ENCODE measurements at places on chromosomes 7 and 10.

GRCh38 chr10:7362471-7362870 is 48.4 kb downstream of the SFMBT2 start:
- DNase-seq = no peak

DNA sequence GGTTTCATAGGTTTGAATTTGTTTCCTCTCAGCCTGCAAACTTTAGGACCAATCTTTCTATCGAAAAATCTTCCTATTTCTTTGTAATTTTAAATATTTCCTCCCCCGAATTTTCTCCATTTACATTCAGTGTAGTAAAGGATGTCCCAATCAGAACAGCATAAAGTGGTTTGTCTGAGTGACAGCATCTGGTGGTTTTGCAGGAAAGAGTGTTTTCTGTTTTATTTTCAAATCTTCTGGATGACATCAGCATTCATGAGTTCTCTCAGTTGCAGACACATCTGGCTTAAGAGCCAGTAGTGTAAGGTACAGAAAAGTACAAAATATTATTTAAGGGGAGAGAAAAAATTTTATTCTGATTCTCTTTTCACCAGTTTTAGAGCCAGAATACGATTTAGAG is 634.8 kb downstream of the PHTF2 start:
- no peak for DNase-seq

- DNase-seq = peak; percentile 29
Measured at GRCh38 chr10:100184840-100185239, 989 bp downstream of the ERLIN1 start.

DNA sequence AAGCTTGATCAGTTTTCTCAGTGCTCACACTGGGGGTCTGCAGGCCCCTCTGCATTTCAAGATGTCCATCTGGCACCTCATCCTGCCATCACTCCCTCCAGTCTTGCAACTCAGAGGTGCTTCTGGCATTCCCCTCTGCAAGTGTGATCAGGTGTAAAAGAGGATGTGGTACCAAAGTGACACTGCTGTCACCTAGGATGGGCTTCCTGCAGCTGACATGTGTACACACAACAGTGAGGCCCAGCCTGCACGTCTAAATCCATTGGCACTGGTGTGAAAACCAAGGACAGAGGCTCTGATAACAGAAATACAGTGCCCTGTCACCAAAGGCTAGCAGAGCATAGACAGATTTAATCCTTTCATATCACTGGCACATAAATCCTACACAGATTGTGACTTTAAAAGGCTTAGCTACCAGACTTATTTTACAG is 162.5 kb upstream of the CELF2 start:
- DNase-seq = no peak

GRCh38 chr7:130732980-130733930 is 752 bp downstream of the KLF14 start:
- DNase-seq = peak; percentile 72

DNA sequence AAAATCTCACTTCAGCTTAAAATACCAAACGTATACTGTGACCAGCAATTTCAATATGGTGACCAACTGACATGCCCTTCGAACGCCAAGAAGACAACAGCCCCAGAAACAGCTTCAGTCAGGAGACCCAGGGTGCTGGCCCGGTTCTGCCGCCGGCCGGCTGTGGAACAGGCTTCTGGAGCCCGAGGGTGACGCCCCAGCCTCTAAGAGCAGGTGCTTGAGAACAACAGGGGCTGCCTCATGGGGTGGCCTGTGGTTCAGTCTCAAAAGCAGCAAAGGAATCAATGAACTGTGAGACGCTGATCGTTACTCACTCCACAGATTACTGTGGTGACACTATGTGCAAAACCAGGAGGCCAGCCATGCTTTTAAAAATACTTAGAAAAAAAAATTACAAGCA is 17.3 kb downstream of the GPER1 start:
- DNase-seq = no peak

Data from WERI-Rb-1 (cell line).